Glutamatergic neuron (in vitro differentiated cells): ENCODE measurements at places on chromosomes 4 and X. TPM values are rescaled to one million over a fixed set of nuclear protein-coding genes. Genes with fewer than 3 reads are reported as not detected.
A peak's percentile ranks its signal among the peaks of the same experiment; 100 is the strongest.

SOWAHD gene
- not detected for total RNA-seq

- no peak for DNase-seq
Observed at GRCh38 chrX:56281789-56282188, 49.6 kb downstream of the KLF8 start.

DNA sequence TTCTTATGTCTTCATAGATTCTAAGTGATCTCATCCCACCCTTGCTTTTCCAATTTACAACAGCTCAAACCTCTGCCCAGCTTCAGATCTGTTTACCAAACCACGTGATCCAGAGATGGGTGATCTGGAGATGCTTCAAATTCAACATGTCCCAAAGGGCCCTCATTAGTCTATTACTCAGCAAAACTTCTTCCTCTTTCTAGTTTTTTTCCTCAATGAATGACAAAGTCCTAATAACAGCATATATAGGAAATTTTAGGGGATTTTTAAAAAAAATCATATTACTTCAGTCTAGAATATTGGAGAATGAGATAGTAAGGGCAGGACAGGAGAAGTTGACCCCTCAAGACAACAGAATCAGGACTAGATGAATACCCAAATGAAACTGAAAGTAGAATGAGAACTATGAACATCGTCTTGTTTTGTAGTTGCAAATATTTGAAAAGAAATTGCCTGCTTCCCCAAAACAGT, 127.1 kb downstream of the CFAP299 start:
- no peak for DNase-seq

- DNase-seq, result no peak
Observed at GRCh38 chr4:140633124-140633523, 64.4 kb upstream of the UCP1 start.

- DNase-seq, result no peak
Observed at GRCh38 chr4:159075531-159075932, 27.3 kb upstream of the RAPGEF2 start.

GRCh38 chr4:118259111-118259510, 93.7 kb downstream of the PRSS12 start:
- no peak for DNase-seq

GRCh38 chrX:45140812-45141211, 59.9 kb downstream of the DIPK2B start:
- no peak for DNase-seq

DNA sequence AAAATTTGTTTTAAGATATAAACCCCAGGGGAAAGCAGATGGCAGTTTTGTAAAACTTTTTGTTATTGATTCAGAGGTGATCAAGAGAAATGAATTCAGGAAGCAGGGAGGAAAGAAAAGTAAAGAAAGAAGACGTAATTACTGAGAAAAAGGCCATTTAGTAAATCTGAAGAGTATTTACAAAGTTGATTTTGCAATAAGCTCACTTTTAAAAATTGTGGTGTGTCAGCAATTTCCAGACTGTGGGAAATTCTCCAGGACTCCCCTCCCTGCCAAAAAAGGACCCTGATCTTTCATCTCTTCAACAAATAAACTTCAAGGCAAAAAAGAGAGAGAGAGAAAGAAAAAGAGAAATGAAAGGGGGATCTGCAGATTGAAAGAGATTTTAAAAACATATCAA, 36.6 kb downstream of the PCYT1B start:
- no peak for DNase-seq

DNA sequence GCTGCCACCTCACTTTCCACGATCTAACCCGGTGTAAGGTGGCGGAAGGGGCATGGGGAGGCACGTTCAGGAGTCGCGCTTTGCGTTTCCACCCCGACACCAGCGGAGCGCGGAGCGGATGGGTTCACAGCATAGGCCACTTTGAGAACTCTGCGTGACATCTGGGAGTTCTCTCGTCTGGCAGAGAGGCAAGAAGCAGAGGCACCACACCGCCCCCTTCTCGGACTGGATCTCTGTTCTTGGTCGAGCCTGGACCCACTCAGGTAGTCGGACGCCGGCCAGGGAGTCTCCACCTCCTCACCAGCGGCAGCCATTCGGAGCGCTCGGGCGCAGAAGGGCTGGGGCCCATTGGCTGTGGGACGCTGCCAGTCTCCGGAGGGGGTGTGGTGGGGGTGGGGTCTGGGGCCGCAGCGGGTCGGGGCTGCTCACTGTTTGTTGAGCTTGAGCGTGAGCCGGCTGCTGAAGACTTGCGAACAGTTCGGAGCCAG, at the start of gene DACH2:
Gene DACH2, plus strand, starts transcription at position 428 of the 488 bp plus-strand sequence.
- DNase-seq, result peak; percentile 78

GRCh38 chr4:55002431-55002830, 123.0 kb downstream of the KDR start:
- DNase-seq, result no peak

DNA sequence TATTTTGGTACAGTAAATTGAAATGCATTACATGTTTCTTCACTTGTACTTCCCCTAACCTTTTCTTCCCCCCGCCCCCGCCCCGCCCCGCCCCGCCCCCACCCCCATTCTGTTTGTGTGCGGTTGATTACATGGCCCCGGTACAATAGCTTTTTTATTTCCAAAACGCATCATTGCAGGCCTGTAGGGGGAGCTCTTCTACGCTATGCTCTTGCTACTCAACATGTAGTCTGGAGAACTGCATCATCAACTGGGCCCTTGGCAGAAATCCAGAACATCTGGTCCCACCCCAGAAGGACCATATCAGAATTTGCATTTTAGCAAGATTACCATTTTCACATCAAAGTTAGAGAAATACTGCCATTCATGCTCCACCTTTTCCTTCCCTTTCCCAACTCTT, 333.3 kb upstream of the DDX53 start:
- DNase-seq, result peak; percentile 18

DNA sequence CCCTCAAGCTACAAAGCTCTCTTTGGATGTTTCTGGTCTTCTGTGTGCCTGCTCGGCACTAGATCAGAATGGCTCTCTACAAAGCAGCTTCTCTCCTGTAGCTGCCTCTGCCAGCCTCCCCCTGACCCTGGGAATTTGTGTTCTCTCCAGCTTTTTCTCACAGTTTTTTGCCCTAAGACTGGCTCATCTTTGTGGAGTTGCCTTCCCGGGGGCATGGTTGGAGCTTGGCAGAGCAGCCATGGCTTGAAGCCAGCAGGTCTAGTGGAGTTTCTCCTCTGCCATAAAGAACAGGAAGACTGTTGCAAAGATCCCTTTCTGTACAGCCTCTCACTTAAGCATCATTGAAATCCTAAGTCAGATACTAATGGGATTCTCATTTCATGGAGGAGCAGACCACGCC, 163.3 kb upstream of the MAMLD1 start:
- no peak for DNase-seq
